CD4-positive, alpha-beta T cell (primary cell): ENCODE measurements at places on chromosomes 7 and 10.

- DNase-seq, result no peak
These were observed 49.4 kb downstream of the NOD1 start for GRCh38 chr7:30429156-30429530.

GRCh38 chr7:516216-516605 lies 3.4 kb downstream of the PDGFA start:
- no peak for DNase-seq

GRCh38 chr7:41701068-41701941 lies 1.6 kb downstream of the INHBA start:
- no peak for DNase-seq

DNA sequence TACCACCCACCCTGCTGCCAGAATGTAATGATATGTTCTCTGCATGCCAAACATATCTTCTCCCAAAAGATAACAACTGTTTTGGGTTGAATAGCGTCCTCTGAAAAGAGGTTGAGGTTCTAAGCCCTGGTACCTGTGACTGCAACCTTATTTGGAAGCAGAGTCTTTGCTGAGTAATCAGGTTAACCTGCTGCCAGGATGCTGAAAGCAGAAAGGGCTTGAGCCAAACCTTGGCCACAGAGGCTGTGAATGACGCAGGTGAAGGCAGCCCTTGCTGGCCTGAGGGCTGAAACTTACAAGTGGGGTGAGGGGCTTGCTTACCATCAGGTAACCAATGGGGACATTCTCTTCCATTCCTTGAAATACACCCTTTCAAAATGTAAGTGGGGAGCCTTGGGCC lies 151.8 kb upstream of the RHEB start:
- DNase-seq, result no peak

GRCh38 chr7:100568896-100569844 lies 4.5 kb downstream of the SAP25 start:
- DNase-seq, result peak; percentile 42

- peak; percentile 39 for DNase-seq
These were observed 40.1 kb downstream of the KCNH2 start for GRCh38 chr7:150937848-150938561.

- no peak for DNase-seq
These were observed 55.1 kb upstream of the PPIF start for GRCh38 chr10:79292026-79292766.

GRCh38 chr10:84114088-84114667 lies 25.1 kb upstream of the GHITM start:
- no peak for DNase-seq

GRCh38 chr7:107838816-107839565 lies 36.0 kb upstream of the SLC26A3 start:
- no peak for DNase-seq

DNA sequence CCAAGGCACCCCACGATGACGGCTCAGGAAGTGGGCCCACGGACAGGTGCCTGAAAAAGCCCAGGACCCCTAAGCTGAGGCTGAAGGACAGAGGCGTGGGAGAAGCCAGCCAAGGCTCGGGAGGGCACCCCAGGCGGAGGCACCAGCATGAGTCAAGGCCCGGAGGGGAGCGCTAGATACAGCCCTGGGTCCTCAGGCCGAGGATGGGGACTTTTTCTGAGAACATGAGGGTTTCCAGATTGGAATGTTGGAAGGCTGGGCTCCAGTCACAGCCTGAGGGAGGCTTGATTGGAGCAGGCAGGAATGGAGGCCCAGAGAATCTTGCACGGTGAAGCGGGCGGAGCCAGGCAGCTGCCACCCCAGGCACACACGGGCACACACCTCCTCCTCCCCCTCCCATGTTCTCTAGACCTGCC lies 19.0 kb upstream of the ELFN1 start:
- no peak for DNase-seq

GRCh38 chr10:33237736-33238624 lies 96.5 kb downstream of the NRP1 start:
- DNase-seq, result no peak
